ENCODE measurements at places on chromosomes 4 and X. TPM values are rescaled to one million over a fixed set of nuclear protein-coding genes. Genes with fewer than 3 reads are reported as not detected.

DNA sequence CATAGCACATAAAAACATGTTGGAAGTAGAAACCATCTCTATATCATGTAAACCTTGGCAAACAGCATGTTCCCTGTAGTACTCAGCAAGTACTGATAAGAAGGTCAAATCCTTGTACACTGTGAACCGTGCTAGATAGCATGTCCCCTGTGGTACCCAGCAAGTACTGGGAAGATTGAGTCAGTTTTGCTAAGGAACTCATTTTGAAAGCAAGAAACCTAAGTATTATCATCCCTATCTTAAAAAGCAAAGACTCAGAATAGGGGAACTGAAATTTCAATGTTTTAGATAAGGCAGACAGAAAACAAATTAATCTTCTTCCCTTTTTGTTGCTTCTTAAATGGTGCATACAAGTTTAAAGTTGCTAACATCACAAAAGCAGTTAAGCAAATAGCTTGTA is 180.2 kb downstream of the RBM46 start:
- DNase-seq: no peak

DNA sequence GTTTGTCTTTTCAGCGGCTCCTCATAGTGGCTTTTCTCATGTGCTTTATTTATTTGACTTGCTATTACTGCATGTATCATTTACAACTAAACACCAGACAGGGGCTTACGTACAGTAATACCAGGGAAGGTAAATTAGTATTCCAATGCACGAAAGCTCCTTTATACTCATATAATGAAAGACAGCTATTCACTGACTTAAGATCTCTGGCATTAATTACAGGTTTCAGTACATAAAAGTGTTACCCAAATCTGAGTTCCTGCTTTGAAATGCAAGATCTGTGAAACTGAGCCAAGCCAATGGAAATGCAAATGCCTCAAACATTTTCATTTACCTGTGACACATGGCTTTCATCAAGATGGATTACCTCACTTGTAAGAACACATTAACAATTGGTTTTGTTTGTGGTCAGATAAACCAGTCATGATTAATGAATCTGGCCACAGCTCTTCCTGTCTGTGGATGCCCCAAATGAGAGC is 107.2 kb downstream of the ANAPC4 start:
- no peak for DNase-seq

DMRTC1B gene
- total RNA-seq: not detected

DNA sequence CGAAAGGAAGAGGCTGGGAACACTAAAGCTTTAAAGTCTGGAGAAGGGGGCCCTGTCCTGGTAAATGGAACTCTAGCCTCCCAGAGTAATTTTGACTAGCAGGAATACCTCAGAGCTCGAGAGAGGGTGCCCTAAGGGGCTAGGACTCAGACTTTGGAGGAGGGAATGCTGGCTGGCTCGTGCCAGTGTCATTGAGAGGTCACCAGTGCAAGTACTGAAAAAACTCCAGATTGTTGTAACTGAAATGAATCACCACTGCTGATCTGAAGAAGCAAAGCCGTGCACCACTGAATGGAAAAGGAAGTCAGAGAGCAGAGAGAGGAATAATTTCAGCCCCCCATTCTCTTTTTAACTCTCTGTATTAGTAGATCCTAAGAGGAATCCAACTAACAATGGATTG is 690.2 kb downstream of the FAT4 start:
- peak; percentile 83 for DNase-seq

RNF128 gene
- total RNA-seq: 5.5 TPM

GRCh38 chr4:144967161-144967560 is 130.8 kb downstream of the ANAPC10 start:
- DNase-seq: no peak

- DNase-seq: no peak
Observed at GRCh38 chr4:96228463-96228862, 388.6 kb downstream of the PDHA2 start.

DNA sequence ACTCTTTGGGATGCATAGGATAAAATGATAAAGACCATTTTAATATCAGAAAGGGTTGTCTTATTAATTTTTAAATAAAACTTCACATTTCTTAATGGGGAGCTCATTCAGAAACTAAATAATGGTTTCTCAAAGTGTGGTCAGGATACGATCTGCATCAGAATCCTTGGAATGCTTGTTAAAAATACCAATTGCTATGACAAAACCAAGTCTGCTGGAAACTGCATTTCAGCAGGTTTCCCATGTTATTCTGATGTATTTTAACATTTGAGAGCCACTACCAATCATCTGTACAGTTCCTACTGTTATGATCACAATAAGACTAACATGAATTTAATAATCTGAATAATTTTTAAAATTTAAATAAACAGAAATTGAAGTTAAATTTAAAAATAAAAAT is 115.1 kb downstream of the SOWAHB start:
- peak; percentile 70 for DNase-seq

DNA sequence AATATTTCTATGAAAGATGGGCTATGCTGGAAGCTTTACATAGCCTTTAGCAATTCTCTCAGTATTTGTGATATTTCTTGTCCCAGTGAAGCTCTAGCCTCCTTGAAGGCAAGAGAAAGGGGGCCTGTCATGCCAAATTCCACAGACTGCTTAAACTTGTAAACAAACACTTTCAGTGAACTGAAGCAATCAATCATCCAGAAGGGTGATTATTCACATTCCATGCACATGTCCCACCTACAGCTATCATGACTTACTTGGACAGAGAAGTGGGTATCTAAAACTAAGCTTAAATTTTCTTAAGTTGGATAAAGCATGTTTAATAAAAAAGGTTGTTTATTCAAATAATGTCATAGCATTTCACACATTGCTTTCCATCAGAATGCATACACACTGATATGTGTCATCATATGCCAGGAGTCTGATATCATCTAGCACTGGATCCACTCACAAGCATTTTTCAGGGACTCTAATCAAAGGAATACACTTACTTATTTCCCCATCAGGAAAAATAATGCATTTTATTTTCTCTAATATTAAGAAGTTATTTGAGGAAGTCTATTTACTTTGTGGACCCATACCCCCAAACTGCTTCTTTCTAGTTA is 1.2 kb upstream of the FSTL5 start:
- no peak for DNase-seq

- DNase-seq: no peak
Observed at GRCh38 chr4:83704786-83705185, 168.9 kb downstream of the GPAT3 start.

DNA sequence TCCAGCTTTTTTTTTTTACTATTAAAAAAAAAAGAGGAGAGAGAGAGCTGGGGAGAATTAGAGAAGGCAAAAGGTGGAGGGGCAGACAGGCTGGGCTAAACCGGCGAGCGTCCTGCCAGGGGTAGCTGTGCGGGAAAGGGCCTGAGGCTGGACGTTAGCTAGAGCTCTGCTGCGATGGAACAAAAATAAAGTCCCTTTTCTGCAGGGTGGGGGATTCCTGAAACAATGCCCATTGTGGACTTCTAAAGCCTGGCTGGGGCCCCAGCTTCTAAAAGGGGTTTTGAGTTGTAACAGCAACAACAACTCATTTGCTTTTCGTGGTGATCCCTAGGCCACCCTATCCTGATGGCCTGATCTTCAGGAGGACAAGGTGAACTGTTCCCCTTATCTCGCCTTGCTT is 311.7 kb downstream of the FBXW7 start:
- DNase-seq: no peak

DNA sequence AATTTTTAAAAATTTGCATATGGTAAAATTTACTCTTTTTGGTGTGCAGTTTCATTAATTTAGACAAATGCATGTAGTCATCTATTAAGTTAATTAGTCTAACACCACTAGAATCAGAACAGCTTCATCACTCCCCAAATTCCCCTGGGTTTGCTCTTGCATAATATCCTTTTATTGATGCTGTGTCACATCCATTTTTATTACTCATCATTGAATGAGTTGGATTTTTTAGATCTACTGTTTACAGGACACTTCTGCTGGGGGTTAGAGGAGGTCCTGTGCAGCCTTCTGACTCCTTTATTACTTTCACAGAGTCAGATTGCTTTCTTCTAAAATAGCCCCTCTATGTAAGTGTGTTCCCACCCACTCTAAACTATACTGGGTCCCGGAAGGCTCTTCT is 65.9 kb downstream of the MTHFD2L start:
- DNase-seq: peak; percentile 56

GRCh38 chr4:20995610-20996009 is 295.4 kb downstream of the PACRGL start:
- no peak for DNase-seq

TBC1D14 gene
- total RNA-seq: 23.3 TPM

S100G gene
- total RNA-seq: not detected

DNA sequence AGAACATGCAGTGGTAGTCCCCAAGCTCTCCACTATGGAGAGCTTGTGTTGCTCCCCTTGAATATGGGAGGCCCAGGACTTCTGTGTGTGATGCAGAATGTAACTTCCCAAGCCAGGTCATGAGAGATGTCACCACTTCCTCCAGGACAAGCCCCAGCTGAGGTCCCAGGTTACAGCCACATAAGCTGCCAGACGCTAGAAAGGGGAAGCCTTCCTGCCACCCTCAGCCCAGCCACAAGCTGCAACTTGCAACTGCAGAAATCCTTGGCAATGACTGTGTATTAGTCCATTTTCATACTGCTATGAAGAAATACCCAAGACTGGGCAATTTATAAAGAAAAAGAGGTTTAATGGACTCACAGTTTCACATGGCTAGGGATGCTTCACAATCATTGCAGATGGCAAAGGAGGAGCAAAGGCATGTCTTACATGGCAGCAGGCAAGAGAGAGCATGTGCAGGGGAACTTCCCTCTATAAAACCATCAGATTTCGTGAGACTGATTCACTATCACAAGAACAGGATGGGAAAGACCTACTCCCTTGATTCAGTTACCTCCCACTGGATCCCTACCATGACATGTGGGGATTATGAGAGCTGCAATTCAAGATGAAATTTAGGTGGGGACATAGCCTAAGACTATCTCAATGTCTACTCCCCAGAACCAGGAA is 91.5 kb upstream of the DHX15 start:
- no peak for DNase-seq

MTTP gene
- total RNA-seq: 0.39 TPM

- peak; percentile 13 for DNase-seq
Observed at GRCh38 chr4:77881460-77882295, 19.0 kb downstream of the MRPL1 start.

DNA sequence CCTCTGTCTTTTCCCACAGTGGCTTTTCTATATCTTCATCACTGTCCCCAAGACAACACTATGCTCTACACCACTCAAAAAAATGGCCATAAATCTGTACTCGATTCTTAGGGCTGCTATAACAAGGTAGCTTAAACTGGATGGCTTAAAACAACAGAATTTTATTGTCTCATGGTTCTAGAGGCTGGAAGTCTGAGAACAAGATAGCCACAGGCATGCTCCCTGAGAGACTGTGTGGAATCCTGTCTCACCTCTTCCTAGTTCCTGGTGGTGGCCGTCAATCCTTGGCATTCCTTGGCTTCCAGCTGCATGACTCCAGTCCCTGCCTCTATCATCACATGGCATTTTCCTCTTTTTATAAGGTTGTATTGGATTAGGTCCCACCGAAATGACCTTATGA is 70.7 kb upstream of the DCLK2 start:
- DNase-seq: peak; percentile 44

- DNase-seq: no peak
Observed at GRCh38 chr4:55949482-55949802, 697 bp downstream of the CEP135 start.

PALLD gene
- 40.0 TPM for total RNA-seq

GRCh38 chrX:23334848-23335599 is at the start of gene PTCHD1:
PTCHD1 (plus strand) TSS chrX:23334849; CDS start chrX:23334876, 27 bp downstream.
- no peak for DNase-seq

DNA sequence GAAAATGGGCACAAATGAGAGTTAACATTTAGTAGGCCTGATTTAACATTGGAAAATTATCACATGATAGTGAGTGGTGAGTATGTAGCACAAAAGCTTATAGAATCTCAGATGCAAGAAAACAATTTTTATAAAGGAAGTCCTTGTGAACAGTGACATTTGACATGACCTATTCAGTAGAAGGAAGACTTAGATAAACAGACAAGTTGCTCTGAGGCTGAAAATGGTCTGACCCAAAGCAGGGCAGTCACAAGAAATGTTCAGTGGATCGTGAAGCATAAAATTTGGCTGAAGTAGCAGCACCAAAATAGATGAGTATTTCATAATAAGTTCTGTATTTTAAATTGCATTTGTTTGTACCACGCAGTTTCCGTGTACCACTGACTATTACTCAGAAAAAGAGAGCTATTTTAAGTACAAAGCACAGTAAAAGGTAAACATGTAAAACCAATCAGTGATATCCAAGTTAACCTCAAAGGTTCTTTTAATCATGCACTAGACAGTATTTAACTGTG is 605.7 kb upstream of the PABPC4L start:
- DNase-seq: no peak

- no peak for DNase-seq
Observed at GRCh38 chr4:59855630-59856352, 1344.3 kb upstream of the ADGRL3 start.

MAP7D3 gene
- 11.1 TPM for total RNA-seq

- DNase-seq: no peak
Observed at GRCh38 chrX:3697220-3697684, 16.2 kb downstream of the PRKX start.

GRCh38 chrX:70437011-70437410 is 7.6 kb upstream of the DLG3 start:
- DNase-seq: no peak

DNA sequence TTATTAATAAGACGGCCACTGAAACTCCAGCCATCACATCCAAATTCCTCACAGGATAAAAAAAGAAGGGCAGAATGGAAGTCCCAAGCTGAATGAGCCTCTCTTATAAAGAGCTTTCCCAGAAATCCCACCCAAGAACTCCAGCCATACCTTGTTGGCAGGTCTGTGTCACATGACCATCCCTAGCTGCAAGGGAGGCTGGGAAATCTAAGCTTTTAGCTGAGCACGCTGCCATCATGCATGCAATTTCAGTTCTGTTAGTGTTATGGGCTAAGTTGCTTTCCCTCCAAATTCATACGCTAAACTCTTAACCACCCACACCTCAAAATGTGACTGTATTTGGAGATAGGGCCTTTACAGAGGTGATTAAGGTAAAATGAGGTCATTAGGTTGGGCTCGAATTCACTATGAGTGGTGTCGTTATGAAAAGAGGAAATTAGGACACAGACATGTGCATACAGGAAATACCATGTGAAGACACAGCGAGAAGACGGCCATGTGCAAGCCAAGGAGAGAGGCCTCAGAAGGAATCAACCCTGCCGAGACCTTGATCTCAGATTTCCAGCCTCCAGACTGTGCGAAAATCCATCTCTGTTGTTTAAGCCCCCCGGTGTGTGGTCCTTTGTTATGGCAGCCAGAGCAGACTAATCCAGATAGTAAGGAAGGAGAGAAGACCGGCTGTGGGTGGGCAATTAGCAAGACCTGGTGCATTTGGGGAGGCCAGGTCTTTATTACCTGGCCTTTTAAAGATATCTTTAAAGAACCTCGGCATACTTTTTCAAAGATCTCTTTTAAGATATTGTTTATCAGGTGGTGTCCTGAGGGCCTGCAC is 317.6 kb downstream of the BCOR start:
- DNase-seq: no peak
